Fibroblast of lung (primary cell): ENCODE measurements at places on chromosomes 12 and 14.

DNA sequence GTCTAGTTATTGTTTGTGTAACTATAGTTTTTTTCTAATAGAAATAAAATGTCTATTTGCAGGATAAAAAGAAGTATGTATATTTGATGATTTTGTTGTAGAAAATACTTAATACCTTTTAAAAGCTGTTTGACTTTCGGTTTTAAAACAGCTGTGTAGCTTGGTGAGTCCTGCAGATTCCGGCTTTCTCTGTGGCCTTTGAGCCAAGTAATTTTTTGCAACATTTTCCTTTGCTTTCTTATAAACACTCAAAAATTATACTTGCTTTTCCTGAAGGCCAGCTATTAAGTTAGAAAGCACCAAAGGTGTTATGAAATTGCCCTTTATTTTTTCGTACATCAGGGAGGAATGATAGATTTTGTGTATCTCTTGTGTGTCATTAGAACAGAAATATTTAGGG is 63.6 kb downstream of the CRADD start:
- peak; percentile 67 for DNase-seq

DNA sequence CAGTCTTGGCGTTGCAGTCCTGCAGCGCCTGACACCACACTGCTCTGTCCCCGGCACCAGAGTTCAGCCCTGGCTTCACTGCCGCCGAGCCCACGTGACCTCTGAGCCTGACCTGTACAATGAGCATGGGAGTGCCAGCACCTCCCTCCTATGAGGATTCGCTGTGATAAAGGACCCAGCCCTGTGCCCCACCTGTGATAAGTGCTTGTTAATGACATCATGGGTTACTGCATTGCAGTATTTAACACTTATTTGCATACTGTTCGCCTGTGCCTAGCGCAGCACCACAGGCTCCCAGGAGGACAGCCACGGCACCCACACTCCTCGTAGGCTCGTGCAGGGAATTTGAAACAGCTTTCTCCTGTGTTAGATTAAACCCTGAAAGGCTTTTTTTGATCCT is 118.2 kb upstream of the GSC start:
- DNase-seq = no peak

DNA sequence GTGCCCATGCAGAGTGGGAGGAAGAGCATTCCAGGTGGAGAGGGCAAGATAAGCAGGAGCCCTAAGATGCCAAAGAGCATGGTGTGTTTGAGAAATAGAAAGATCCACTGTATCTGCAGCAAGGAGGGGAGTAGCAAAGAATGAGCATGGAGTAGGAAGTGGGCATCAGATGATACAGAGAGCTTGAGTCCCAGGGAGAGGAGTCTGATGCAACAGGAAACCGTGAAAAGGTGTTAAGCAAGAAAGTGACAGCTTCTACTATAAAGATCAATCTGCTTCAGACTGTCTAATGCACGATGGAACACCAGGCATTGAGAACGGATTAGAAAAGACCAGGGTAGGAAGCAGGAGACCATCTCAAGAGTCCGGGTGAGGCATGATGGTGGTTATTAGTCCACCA is 12.3 kb upstream of the GPRC5D start:
- DNase-seq = no peak

DNA sequence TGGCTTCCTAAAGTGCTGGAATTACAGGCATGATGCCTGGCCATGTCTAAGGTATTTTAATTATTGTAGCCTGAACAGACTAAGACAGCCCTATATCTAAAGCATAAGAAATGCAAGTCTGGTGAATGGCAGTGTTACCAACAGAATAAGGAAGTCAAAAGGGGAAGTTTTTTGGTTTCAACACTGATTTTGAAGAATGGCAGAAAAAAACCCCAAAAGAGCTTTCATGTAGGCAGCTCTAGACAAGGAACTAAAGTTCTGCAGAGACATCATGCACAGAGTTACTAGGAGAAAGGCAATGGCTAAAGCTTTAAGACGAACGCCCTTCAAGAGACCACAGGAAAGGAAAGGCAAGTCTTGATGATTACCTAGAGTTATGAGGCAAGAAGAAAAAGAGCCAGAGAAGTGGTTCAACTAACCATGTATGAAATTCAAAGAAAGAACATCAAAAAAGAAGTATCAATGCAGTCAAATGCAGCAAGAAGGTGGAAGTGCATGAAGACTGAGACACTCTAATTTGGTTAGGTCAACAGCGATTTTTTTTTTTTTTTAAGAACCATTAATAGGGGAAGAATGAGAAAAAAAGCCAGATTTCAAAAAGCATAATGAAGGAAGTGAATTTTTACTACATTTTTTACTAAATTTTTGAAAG is 50.8 kb downstream of the RPS6KA5 start:
- DNase-seq = no peak

DNA sequence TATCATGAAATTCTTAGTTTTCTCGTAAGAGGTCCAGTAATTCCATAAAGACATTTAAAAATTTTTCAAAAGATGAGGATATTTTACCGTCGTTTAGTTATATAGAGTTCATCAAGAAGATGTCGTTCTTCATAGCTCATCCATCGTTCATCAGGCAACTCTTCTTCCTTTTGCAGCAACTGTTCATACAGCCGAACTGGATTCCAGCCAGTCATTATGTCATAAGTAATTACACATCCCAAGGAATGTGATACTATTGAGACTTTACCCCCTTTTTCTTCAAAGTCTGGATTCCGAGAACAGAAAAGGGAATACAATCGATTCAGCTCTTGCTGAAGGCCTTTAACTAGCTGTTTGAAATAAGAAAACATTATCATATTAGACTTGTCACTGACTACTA is 90.3 kb downstream of the DDHD1 start:
- DNase-seq = peak; percentile 53

DNA sequence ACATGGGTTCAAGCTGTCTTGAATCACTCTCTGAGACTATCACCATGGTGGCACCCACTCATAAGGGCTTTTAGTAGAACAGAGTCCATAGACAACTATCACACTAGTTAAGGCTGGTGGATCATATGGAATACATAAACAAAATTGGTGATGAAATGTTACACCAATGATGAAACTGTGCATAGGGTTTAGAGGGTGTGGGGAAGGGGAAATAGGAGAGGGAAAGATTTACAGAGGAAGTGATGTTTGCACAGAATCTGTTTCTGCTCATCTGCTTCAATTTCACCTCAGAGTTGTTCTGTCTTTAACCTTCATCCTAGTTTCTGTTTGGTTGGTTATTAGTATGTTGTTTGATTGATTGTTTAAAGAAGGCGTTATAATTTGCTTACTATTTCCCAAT is 2.4 kb upstream of the RXYLT1 start:
- no peak for DNase-seq

DNA sequence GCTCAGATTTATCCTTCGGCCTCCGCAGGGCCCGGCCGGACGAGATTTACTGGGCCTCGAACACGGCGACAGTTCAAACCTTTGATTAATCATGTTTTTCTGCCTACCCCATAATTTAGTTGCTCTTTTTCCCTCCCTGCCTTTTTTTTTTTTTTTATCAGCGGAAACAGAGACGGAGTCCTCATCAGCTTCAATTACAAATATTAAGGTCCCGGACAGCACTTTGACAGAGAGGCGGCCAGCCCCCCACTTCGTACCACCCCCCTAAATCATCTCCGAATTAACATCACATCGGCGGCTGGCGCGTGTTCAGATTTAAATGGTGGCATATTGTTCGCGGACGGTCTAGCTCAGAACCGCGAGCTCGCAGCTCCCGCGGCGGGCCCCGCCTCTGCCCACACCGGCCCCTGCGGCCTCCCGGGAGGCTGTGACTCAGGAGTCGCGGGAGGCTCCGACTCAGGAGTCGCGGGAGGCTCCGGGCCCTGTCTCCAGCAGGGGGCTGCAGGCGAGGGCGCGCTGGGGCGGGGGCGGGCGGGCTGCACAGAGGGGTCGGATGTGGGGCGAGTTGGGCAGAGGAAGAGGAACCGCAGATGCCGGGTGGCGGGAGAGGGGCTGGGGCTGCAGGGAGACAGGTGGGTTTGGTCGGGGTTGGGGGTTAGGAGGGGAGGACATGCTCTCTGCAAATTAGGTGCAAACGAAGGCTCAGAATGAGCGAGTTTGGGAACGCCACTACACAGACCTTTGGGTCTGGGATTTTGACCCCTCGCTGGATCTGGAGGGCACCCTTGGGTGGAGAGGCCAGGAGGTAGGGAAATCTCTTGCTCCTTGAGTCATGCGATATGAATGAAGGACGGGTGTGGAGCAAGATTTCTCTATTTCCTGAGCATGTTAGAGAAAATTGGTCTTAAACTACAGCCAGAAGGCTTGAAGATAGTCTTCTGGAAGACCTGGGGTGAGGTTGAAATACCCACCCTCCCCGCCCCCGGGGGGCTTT is 19.6 kb upstream of the ATP5MC2 start:
- DNase-seq = peak; percentile 56

DNA sequence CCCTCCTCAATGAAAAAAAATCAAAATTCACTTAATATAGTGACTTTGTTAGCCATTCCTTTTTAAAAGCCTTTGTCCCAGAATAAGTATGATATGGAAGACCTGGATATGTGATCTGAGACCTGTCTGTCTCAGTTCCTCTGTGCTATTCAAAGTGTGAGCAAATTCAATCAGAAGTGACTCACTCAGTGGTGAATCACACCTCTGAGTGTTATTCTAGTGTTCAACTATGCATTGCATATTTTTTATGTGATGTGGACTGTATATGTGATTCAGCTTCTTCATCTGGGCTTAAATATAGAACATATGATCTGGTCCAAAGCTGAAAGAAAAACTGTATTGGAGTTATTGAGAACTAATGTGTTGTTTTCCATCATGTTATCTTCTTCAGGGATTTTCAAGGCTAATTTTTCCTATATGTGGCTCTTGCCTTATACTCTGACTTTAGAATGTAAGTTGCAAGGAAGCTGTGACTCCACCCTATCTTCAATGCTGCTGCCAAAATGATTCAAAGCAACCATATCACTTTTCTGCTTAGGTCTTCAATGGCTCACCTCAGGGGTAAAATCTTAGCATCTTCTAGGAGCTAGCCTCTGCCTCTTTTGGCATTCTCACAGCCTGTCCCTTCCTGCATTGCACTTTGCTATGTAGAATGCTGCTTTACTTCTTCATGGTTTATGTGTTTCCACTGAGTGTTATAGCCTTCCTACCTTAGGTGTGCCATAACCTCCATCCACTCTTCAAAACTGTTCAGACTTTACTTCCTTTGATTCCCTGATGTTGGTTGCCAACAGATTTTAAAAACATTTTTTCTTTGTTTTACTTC is 169.8 kb downstream of the OTOGL start:
- peak; percentile 92 for DNase-seq

DNA sequence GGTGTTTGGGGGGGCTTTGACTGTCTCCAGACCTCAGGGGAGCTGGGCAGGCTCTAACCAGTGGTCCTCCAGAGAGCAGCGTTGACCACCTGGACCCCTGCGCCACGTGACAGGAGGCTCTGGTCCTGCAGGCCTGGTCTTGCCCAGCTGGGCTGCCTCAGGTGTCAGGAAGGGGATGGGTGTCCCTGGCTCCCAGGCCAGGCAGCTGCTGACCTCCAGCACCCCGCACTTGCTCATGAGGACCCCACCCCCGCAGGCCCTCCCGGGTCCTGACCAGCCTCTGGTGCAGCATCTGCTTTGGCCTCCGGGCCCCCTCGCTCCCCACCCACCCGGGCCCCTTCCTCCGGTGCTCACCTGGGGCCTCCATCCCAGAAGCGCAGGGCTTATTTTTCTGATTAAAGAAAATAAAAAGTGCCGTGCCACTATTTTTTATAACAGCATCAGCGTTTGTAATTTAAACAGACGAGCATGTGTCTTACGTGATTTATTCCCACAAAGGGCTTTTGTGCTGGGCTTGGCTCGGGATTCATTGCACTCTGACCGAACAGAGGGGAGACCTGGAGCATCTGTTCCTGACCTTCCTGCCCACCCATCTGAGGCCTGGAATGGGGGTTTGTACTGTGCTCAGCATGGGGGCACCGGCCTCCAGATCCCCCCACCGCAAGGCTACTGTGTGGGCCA is 21.7 kb downstream of the FBRSL1 start:
- DNase-seq = no peak

DNA sequence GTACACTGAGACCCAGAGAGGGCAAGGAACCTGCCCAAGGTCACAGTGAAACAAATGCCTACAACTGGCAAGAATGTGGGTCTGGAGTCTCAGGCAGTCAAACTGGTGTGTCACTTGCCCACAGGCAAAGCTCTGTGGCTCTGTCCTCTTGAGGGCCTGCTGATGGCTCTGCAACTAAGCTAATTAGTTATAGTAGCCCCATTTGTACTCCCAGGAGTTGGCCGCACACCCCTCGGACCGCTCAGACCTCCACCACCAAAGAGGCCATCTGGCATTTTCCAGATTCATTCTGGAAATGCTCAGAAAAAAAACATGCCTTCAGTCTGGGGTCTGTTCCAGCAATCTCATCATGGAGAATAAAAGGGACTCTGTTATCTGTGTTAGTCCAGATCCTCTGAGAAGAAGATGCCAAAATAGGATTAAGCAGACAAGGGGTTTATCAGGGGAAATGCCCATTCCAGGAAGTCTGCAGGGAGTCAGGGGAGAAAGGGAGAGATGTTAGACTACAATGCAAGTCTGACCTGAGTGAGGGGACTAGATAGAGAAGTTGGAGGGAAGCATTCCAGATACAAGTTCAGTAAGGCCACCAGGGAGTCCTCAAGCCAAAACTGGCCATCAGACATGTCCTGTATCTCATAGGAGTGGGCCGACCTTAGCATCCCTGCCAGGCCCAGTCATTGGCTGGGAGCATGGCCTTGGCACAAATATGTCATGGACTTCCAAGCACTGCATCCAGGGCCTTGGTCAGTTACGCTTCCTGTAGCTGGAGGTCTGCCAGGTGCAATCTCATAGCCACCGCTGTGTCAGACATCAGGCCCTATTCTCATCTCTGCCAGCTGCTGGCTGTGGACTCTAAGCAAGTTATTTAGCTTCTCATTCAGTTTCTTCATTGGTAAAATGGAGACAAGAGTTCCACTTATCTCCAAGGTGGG is 15.4 kb upstream of the OAS1 start:
- DNase-seq = no peak

DNA sequence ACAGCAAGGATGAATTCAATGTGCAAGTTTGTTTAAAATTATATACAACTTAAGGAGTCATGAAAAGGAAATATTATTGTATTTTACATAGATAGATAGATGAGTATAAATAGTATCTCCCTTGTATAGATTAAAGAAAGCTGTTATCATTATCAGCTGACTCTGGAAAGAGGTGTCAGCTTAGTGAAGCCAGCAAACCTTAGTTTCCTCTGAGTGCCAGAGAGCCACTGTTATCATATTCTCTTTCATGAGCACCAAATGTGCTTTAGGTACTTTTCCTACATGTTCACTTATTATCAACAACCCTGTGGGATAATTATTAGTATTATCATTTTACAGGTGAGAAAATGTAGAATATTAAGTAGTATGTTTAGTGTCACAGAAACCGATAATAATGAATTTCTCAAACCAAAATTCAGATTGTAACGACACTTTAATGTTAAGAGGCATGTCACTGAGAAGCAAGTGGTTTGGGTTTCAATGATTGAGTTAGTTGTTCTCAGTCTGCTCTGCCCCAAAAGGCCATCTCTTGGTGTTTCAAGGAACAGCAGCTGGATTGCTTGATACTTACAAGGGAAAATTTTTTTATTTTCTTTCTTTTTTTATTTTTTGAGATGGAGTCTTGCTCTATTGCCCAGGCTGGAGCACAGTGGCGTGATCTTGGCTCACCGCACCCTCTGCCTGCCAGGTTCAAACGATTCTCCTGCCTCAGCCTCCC is 53.7 kb downstream of the PLEKHA5 start:
- DNase-seq = no peak

- DNase-seq = no peak
These were observed 27.6 kb upstream of the FGF23 start for GRCh38 chr12:4407136-4407535.
